Ovary (tissue), 10 donors: ENCODE measurements at places on chromosomes 16 and 17. TPM values are rescaled to one million over a fixed set of nuclear protein-coding genes. Genes with fewer than 3 reads are reported as not detected.
A peak's percentile ranks its signal among the peaks of the same experiment; 100 is the strongest.

DNA sequence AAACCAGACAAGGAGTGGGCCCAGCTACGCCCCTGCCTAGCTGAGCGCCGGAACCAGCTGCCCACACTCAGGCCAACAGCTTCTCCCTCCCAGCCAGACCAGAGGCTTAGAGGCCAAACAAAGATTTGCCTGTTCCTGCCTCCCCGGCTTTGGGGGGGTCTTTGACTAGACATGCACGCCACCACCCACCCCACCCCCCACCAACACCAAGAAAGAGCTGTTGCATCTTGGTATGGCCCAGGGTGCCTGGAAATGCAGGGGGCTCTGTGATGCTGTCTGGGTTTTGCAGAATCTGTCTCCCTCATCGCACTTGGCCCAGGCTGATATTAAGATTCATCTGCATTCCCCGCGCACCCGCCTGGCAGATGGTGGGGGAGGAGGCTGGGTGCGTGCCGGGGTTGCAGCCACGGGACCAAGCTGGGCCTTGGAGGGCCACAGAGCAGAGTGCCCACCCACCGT is 1.3 kb upstream of the NXPH3 start:
- H3K4me1 ChIP-seq = peaks cover 8% of the 10 kb centered on the region
- H3K36me3 ChIP-seq = no peaks in the 10 kb centered on the region
- no peaks in the 10 kb centered on the region for H3K27me3 ChIP-seq
- H3K4me3 ChIP-seq = no peak overlapping the region
- no peak for DNase-seq

DNA sequence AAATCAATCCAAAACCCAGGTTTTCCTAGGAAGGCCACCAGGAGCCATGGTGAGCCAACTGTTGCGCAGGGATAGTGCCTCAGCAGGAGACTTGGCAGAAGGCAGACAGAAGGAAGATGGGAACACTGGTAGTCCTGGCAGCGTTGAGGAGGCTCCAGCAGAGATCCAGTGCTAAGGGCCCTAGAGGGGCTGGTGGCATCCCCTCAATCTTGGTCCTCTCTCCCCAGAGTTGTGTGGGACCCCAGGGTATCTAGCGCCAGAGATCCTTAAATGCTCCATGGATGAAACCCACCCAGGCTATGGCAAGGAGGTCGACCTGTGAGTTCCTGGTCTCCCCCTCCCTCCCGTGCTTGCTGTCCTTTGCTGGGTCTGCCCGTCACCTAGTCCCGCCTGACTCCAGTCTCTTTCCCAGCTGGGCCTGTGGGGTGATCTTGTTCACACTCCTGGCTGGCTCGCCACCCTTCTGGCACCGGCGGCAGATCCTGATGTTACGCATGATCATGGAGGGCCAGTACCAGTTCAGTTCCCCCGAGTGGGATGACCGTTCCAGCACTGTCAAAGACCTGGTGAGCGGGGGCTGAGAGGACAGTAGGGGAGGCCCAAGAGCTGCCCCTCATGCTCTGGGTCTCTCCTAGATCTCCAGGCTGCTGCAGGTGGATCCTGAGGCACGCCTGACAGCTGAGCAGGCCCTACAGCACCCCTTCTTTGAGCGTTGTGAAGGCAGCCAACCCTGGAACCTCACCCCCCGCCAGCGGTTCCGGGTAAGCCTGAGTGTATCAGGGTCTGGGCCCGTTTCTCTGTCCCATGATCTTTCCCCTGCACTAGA is 5.7 kb downstream of the CFAP119 start:
- no peaks in the 10 kb centered on the region for H3K27me3 ChIP-seq
- DNase-seq = no peak
- H3K27ac ChIP-seq = no peak overlapping the region
- peaks cover 5% of the 10 kb centered on the region for H3K4me1 ChIP-seq
- no peak overlapping the region for H3K4me3 ChIP-seq

GRCh38 chr16:22004341-22004740 is 3.4 kb upstream of the PDZD9 start:
- H3K27me3 ChIP-seq = no peaks in the 10 kb centered on the region
- DNase-seq = no peak
- H3K27ac ChIP-seq = no peak overlapping the region
- H3K4me1 ChIP-seq = peaks cover 8% of the 10 kb centered on the region

DNA sequence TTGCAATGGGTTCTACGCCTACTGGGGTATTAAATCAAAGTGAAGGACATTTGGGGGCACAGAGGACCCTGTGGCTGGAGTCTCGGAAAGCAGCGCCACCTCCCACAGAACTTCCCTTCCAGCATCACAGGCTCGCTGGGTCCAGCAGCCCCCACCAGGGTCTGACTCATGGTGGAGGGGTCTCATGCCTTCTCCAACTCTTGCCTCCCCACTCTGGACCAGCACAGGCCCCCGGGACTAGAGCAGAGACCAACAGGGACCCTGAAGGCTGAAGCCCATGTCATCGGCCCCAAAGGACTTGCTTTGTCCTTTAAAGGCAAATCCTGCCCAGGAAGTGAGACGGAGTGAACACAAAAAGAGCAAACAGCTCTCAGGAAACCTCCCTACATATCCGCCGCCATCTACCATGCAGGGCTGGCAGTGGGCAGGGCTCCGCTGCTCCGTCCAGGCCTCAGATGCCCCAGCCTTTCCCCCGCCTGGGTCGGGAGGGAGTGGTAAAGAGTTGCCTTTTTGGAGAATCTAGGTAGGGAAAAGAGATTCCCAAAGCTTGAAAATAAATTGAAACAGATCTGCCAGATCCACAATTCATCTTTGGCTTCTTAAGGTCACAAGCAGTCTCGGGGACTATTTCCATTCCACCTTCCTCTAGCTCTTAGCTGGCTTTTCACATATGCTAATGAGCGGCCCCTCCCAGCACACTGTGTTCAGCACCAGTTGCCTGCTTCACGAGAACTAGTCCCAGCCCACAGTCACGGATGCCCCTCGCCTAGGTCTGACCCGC is 2.1 kb upstream of the GPRC5C start:
- H3K27ac ChIP-seq = peak overlapping the region; percentile 77
- H3K36me3 ChIP-seq = no peaks in the 10 kb centered on the region
- H3K27me3 ChIP-seq = no peaks in the 10 kb centered on the region
- H3K4me1 ChIP-seq = peaks cover 20% of the 10 kb centered on the region

- H3K36me3 ChIP-seq = no peaks in the 10 kb centered on the region
- no peak overlapping the region for H3K27ac ChIP-seq
- H3K4me3 ChIP-seq = no peak overlapping the region
These were observed 12.6 kb downstream of the GRB7 start for GRCh38 chr17:39750131-39751015.

DNA sequence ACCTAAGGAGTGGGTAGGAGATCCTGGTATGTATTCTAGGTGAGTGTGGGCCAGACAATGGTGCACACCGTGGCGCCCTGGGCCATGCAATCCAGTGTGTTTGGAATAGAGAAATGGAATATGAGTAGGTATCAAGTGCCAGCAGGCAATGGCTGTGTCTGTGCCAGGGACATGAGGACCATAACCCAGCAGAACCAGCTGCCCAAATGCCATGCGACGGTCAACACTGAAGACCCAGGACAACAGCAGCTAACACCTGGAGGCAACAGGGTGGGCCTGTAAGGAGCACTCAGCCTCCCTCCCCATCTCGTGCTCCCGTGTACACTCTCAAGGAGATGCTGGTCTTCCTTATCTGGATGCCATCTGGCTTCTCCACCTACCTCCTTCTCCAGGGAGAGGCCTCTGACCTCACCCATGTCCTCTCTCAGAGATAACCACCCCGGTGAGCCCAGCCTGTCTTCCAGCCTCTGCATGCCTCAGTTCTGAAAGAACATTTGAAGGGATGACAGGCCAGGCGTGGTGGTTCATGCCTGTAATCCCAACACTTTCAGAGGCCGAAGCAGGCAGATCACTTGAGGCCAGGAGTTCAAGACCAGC is 750 bp upstream of the GSDMB start:
- no peak for DNase-seq
- no peaks in the 10 kb centered on the region for H3K36me3 ChIP-seq
- H3K27ac ChIP-seq = no peak overlapping the region
- H3K4me3 ChIP-seq = no peak overlapping the region

- H3K4me1 ChIP-seq = peaks cover 15% of the 10 kb centered on the region
- H3K27ac ChIP-seq = peak overlapping the region; percentile 87
- H3K4me3 ChIP-seq = peak overlapping the region; percentile 66
- no peaks in the 10 kb centered on the region for H3K36me3 ChIP-seq
These were observed 71.9 kb downstream of the ABR start for GRCh38 chr17:1107777-1108477.

DNA sequence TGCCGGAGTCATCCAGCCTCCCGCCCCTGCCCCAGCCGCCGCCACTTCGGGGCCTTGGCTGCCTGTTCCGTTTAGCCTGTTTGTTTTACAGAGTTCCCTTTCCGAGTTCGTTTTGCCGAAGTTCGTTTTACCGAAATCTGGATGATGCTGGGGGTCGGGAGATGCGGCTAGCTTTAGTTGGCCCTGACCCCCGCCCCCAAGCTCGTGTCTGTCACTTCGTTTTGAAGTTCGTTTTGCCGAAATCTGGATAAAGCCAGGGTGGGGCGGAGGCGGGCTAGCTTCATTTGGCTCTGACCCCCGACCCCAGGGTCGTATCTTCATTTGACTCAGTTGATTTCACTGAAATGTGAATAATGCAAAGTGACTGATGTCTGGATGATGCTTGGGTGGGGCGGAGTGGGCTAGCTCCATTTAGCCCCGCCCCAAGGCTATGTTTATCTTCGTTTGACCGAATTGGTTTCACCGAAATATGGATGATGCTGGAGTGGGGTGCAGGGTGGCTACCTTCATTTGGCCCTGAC is 591 bp downstream of the PSMD7 start:
- H3K27ac ChIP-seq = peak overlapping the region; percentile 88
- no peaks in the 10 kb centered on the region for H3K36me3 ChIP-seq
- peaks cover 8% of the 10 kb centered on the region for H3K4me1 ChIP-seq
- DNase-seq = peak; percentile 39

DNA sequence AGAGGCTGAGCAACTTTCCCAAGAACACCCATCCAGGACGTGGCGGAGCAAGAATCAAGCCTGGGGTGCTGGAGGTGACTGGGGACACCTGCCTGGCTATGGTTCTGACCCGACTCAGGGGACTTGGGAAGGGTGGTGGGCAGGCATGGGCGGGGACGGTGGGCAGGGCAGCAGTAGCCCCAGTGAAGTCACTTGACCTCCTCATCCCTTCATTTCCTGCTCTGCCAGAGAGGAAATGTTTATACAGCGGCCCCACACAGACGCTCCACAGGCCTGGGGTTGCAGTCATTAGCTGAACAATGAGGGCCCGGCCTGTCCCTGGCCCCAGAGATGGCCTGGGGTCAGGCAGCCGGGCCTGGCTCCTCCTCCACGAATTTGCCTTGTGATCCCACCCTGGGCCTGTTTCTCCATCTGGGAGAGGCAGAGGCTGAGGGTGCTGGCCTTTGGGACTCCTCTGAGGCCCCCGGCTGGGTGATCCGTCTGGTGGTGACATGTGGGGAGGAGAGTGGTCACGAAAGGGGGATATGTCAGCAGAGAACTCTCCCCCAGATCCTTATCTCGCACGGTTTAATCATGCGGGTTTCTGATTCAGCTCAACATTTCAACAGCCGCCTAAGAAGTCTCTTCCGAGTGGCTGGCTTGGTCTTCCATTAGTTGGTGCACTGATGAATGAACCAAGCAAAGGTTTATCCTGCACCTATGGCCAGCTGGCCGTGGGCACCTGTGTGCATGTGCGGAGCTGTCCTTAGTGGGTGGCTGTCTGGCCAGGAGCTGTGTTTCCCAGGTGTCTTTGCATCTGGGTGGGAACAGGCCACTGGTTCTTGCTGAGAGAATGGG is 175.9 kb downstream of the IRF8 start:
- H3K4me3 ChIP-seq = no peak overlapping the region
- H3K27me3 ChIP-seq = no peaks in the 10 kb centered on the region
- peak; percentile 4 for DNase-seq
- no peaks in the 10 kb centered on the region for H3K36me3 ChIP-seq
- no peaks in the 10 kb centered on the region for H3K4me1 ChIP-seq

GRCh38 chr17:47830396-47831002 is 842 bp downstream of the MRPL10 start:
- no peaks in the 10 kb centered on the region for H3K36me3 ChIP-seq
- no peak overlapping the region for H3K27ac ChIP-seq
- no peaks in the 10 kb centered on the region for H3K27me3 ChIP-seq
- H3K4me1 ChIP-seq = peaks cover 4% of the 10 kb centered on the region

- no peaks in the 10 kb centered on the region for H3K36me3 ChIP-seq
- no peak overlapping the region for H3K27ac ChIP-seq
- H3K4me3 ChIP-seq = no peak overlapping the region
- H3K27me3 ChIP-seq = no peaks in the 10 kb centered on the region
- no peak for DNase-seq
These were observed 3.0 kb downstream of the OTOA start for GRCh38 chr16:21666772-21667171.

DNA sequence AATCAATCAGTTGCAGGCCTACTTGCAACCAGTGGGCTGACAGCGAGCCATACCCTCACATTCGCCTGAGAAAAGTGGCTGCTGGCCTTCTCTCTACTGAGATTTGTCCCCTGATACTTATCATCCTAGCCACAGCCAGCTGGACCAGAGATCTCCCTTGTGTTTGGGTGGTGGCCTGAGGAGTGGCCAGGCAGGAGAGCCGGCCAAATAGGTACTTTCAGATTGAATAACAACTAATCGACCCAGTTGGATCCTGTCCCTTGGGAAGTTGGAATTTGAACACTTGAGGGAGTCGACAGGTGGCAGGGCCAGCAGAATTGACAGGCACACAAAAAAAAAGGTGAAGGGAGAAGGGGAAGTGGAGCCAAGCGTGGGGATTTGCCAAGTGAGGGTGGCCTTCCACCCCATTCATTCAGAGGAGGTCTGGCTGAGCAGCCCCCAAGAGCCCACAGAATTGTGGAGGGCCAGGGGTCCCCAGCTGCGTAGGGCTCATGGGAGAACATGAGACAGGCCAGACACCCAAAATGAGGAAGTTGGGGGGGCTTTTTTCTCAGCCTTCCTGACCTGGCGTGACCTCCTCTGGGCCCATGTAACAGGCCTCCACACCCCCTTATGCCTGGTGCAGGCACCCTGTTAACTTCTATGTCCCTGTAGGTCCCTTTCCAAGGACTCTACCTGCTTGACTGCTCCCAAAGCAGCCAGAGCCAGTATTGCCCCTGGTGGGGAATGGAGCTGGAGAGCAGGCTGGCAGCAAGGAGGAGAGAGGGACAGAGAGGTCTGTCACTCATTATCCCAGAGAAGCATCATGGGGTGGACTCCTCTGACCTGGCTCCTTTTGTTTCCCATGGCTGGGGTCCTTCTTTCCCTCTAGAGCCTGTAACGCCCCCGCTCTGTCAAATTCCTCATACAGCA is 2.9 kb upstream of the RANGRF start:
- no peak overlapping the region for H3K27ac ChIP-seq
- no peak overlapping the region for H3K4me3 ChIP-seq
- no peak for DNase-seq
- H3K4me1 ChIP-seq = peaks cover 2% of the 10 kb centered on the region
- no peaks in the 10 kb centered on the region for H3K36me3 ChIP-seq
- no peaks in the 10 kb centered on the region for H3K27me3 ChIP-seq

OR3A1 gene
- total RNA-seq = not detected

DNAJA2 gene
- total RNA-seq = 33.4 TPM
